ENCODE measurements at places on chromosomes 11 and 22.

GRCh38 chr11:96905663-96906062 lies 515.9 kb downstream of the JRKL start:
- DNase-seq = no peak

GRCh38 chr11:124297921-124298320 lies 15.8 kb downstream of the OR8D1 start:
- DNase-seq = no peak

DNA sequence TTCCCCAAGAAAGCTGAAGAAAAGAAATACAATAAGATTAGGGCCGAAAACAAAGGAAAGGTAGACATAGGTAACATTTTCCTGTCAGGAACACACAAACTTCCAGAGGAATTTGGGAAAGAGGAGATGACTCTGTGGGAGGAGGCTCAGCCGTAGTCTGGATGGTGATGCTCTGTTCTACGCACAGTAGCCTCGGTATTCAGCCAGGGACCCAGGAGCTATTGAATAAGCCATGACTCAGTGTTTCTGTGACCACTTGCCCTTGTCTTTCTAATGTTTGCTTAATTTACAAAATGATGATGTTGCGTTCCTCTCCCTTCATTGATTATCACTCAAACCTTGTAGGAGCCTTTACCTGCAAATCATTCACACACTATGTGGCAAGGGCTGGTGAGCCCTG lies 745.0 kb downstream of the NTM start:
- peak; percentile 93 for DNase-seq

DNA sequence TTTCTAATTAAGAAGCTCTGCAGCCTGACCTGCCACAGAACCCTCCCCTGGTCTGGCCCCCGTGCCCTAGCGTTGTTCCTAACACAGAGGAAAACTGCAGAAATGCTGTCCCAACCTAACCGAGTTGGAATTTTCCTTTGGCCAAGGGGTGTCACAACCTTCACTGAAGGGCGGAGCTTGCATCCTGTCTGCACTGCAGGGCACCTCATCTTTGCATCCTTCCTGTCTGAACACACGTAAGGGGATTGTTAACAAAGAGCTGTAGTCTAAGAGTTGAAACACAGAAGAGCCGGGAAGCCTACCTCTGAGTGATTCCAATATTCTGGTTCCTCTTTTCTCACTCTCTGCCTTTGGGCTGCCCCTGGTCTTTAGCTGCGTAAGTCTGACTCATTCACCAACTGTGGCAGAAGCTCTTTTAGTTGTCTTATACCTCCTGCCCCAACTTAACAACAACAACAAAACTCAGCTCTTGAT lies 1.6 kb downstream of the DIXDC1 start:
- no peak for DNase-seq

- no peak for DNase-seq
These were observed 11.2 kb upstream of the IGLL1 start for GRCh38 chr22:23591201-23591791.

DNA sequence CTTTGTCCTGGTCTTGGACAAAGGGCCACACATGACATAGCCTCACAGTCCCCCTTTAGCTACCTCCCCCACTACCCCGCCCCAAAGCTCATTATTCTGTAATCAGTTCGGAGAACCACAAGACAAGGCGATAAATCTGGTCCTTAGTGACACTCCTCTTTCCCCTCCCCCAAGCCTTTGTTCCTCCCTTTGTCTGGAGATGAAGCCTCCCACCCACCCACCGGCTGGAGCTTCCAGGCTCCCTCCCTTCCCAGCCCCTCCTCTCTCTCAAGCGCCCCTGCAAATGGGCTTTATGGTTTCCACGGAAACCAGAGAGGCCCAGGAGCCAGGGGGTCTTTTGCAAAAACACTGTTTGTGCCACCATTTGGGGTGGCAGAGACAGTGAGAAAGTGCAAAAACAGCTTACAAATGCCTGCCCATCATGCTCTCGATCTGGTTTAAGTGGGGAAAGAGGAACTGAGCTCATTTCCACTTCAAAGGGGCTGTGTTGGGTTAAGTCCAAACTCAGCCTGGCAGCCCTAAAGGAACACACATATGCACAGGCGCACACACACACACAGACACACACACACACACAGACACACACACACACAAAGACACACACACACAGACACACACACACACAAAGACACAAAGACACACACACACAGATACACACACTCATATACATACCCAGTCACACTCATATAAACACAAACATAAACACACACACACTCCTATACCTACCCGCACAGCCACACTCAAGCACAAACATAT lies 23.5 kb downstream of the APLNR start:
- DNase-seq = no peak

GRCh38 chr11:61104963-61105362 lies 2.7 kb downstream of the CD5 start:
- peak; percentile 32 for DNase-seq

DNA sequence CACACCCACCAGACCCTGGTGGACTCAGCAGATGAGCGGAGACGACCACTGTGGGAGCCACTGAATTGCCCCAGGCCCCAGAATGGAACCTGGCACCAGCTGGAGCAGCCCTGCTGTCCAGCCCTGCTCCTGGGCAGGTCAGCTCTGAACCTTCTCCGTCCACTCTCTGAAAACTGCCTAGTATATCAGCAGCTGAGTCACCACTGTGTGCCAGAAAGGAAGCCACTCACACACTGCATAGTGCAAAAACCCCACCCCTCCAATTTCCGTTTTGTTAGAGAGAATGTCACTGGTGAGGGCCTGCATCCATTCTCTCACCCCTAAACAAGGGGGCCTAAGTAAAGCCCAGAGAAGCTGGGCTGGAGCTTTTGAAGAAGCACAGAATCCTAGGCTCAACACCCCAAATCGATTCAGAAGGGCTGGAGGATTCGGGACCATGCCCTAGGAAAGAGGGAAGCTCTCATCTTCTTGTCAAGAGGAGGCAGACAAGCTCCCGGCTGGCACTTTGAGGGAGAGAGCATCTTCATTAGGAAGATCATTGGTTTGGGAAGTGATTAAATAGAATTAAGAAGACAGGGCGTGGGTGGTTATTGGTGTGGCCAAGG lies 44.5 kb downstream of the GALNT18 start:
- DNase-seq = peak; percentile 79

- DNase-seq = peak; percentile 69
These were observed 2.7 kb downstream of the MUC5AC start for GRCh38 chr11:1160231-1161101.

DNA sequence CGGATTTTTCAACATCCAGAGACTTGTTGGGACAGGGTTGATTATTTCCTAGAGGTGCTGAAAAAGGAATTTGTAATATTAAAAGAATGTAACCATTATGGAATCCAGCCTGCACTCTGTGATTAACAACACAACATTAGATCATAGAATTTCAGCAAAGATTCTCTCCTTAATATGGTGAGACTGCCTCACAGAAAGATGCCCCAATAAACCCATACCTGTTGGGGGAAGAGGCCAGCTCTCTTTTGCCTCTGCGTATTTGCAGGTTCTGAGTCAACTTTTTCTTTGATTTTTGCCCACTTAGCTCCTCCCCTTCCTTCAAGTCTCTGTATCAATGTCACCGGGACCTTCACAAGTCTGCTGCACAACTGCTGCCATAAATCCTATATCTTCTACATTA lies 12.4 kb upstream of the MTMR3 start:
- no peak for DNase-seq

DNA sequence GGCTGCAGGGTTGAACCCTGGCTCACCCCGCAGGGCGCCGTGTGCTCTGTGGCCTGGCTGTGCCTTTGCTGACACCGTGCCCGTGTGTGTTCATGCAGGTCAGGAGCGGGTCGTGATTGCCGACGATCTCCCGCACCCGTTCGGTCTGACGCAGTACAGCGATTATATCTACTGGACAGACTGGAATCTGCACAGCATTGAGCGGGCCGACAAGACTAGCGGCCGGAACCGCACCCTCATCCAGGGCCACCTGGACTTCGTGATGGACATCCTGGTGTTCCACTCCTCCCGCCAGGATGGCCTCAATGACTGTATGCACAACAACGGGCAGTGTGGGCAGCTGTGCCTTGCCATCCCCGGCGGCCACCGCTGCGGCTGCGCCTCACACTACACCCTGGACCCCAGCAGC lies 47.0 kb upstream of the PPP6R3 start:
- DNase-seq = peak; percentile 75

GRCh38 chr11:110293389-110293788 lies 3.0 kb downstream of the RDX start:
- no peak for DNase-seq

DNA sequence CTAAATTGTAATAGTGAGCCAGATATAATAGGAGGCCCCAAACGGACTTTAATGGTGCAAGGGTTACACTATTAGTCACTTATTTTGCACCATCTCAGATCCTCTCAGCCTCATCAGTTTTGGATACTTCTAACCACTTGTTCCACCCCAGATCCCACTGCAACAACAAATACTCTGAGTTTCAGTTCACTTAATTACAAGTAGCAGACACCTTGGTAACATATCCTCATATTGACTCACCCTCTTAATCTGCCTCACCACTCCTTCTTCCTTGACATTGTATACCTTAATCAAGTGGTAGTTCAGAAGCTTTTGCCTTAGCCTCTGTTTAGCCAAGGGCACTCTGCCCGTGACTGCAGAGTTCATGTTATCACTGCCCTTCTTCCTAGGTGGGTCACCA lies 256.1 kb upstream of the UBASH3B start:
- no peak for DNase-seq

DNA sequence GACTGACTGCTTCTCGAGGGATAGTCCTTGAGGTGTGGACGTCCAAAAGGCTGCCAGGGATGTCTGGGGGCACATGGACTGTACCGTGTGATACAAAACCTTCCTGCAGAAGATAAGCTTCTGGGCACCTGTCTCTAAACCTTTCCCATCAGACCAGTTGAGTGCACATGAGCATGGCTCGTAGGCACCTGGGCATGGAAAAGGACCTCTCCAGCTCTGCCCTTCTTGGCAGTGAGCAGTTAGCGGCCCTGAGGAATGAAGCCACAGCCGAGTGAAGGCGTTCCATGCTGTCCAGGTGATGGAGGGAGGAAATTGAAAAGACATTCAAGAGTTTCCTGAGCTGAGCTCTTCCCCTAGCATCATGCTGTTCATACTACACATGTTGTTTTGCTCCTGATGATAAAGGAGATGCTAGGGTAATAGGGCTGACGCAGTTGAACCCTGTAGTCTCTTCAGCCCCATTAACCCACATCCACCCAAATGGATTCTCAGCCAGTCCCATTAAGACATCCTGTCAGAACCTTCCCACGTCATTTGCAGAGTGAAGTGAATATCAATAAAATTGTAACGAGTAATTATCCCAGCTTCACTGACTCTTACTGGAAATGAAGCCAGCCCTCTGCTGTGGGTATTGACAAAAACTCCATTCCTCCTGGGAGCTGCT lies 138.6 kb downstream of the KIRREL3 start:
- no peak for DNase-seq

GRCh38 chr11:22846726-22847125 lies 13.5 kb downstream of the CCDC179 start:
- no peak for DNase-seq

GRCh38 chr22:50363166-50363802 lies 20.2 kb downstream of the PPP6R2 start:
- DNase-seq = no peak

GRCh38 chr11:44529895-44530412 lies 35.5 kb upstream of the CD82 start:
- no peak for DNase-seq

- DNase-seq = peak; percentile 30
These were observed 19.0 kb downstream of the ZMAT5 start for GRCh38 chr22:29747832-29748231.

DNA sequence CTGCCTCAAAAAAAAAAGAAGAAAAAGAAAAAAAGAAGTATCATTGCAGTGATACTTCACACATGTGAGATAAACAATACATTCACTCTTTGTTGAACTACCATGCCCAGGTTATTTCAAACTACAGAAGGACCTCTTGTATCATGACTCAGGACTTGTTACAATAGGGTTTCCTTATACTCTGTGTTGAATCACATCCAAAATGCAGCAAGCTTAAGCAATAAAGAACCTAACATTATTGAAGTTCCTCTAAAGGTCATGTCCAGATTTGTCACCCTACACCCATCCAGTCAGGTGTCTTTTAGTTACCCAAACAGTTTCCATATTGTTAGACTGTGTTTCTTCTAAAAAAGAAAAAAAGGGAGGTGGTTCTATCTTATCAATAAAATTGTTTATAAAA lies 26.9 kb upstream of the ALKBH3 start:
- no peak for DNase-seq

DNA sequence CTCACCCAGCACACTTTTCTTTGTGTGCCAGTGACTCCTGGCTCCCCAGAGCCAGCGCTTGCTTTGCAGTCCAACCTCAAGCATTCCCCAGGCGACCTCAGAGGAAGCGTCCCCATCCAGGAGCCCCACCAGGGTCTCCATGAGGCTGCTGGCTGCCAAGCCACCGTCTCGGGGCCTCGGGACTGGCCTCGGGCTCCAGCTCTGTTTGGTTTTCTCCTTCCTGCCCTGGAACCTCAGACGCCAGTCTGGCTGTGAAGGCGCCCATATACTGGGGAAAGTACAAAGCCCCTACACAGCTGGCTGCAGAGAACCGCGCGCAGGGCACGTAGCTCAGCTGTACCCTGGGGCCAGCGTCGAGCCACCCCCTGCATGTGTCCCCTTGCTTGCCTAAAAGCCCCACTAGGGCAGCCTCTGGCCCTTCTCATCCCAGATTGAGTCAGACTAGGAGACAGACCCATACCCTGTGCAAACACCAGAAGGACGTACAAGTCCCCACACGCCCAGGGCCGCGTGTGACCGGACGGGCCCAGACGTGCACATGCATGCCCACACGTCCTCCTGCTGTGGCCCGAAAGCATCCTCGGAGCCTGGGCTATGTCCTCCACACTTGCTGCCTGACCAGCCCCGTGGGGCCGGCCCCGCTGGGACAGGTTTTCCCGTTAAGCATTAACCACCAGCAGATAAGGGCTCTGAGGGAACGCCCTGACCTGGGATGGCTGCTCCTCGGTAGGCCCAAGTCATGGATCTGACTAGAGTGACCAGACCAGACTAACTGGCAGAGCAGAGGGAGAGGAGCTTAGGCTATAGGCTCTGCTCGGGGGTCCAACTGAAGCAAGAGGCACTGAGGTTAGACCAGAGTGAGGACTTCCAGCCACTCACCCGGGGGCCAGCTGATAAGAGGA lies 4.2 kb upstream of the SYT8 start:
- peak; percentile 93 for DNase-seq

DNA sequence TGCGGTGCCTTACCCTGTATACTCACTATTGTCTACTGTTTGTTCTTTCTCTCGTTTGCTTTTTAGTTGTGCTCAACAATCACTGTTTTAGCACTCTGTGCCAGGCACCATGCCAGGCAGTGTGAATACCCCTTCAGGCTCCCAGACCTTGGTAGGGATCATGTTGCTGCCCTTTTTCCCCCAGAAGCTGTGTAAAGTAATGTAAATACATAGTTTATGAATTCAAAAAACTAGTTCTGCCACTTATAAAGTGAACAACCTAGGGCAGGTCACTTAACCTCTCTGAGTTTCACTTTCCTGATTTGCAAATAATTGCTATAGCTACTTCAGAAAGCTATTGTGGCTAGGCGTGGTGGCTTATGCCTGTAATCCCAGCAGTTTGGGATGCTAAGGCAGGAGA lies 81.0 kb upstream of the CTSC start:
- DNase-seq = no peak

GRCh38 chr11:62322524-62322923 lies 14.7 kb upstream of the ASRGL1 start:
- DNase-seq = no peak

GRCh38 chr11:29260939-29261705 lies 755.7 kb downstream of the KCNA4 start:
- DNase-seq = no peak
